Activated CD4-positive, alpha-beta memory T cell treated with anti-CD3 and anti-CD28 coated beads for 36 hours (primary cell): ENCODE measurements at places on chromosomes 1 and 21. TPM values are rescaled to one million over a fixed set of nuclear protein-coding genes. Genes with fewer than 3 reads are reported as not detected.

GRCh38 chr1:30950053-30950452 is 41.5 kb upstream of the SDC3 start:
- no peak for DNase-seq

DNA sequence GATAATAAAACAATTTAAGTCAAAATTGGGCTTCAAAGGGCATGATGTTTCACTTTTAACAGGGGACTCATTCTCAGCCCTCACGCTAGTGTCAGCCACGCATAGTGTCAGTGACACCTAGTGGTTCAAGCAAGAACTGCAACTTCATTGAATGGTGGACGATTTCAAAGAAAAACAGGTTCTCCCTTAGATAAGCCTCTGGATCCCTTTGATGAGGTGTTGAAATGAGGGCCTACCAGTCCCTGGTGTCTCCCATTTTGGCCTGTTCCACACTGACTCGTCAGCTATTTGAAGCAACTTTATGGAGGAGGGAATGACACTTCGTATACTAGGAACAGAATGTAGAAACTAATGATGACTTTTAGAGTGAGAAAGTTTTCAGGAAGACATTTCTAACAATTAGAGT is 56.2 kb downstream of the FCRL5 start:
- peak; percentile 27 for DNase-seq

DNA sequence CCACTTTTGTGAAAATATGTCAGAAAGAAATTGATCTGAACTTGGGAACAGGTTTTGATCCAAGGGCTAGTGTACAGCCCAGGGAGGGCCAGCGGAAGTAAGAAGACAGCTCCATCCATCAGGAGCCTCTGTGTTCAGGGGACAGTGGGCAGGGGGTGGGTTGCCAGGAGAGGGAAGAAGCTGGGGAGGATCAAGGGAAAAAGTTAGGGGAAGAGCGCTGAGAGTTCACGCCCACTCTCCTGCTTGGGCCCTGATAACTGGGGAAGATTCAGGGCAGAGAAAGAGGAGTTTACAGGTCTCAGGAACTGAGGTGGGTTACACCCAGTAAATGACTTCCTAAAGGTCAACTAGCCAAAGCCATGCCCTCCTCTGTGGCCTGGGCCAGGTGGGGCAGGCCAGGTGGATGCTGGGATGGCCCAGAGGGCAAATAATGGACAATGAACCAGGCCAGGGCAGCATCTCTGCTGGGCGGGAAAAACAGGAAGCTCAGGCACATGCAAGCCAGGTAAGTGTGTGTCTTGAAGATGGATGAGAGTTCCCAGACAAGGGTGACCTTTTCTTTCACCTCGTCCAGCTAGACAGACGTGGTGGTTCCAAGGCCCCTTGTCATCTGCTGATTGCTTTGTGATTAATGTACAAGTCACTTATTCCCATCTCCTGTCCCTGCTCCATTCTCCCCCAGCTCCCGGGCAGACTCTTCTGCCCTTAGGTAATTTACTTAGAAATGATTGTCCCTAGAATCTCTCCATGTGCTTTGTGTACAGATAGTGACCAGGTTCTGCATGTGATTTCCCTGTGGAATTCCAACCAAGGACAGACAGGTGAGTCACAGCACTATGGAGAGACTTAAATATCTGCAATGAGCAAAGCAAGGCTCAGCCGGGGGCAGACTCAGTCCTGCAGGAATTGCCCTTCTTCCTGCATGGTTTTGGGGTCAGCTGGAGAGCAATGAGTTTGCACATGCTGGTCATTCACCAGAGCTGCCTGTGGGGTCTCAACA is 57.0 kb downstream of the MDM4 start:
- DNase-seq = no peak

GRCh38 chr1:179952186-179952585 is 2.4 kb upstream of the CEP350 start:
- DNase-seq = no peak

- DNase-seq = no peak
Measured at GRCh38 chr1:239785576-239785975, 306.1 kb upstream of the FMN2 start.

DNA sequence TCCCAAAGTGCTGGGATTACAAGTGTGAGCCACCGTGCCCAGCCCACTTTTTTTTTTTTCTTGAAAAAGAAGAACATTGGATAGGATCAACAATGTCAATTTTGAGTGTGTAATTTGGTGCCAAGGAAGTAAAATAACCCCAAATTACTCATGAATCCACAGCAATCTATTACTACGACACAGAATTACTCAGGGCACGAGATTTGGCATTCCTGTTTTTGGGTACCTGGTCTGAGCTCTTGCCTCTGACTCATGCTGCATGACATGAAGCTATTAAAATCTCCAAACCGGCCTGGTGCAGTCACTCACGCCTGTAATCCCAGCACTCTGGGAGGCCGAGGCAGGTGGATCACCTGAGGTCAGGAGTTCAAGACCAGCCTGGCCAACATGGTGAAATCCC is 10.4 kb downstream of the RNF19B start:
- DNase-seq = no peak

Gene C1orf94
- not detected for total RNA-seq

Gene CTSS
- total RNA-seq = 45.5 TPM

Gene ALG6
- 16.0 TPM for total RNA-seq

Gene ZNF691
- 8.6 TPM for total RNA-seq

Gene LRRIQ3
- total RNA-seq = 1.1 TPM
